ENCODE measurements at places on chromosomes 7 and 10.
A peak's percentile ranks its signal among the peaks of the same experiment; 100 is the strongest.

DNA sequence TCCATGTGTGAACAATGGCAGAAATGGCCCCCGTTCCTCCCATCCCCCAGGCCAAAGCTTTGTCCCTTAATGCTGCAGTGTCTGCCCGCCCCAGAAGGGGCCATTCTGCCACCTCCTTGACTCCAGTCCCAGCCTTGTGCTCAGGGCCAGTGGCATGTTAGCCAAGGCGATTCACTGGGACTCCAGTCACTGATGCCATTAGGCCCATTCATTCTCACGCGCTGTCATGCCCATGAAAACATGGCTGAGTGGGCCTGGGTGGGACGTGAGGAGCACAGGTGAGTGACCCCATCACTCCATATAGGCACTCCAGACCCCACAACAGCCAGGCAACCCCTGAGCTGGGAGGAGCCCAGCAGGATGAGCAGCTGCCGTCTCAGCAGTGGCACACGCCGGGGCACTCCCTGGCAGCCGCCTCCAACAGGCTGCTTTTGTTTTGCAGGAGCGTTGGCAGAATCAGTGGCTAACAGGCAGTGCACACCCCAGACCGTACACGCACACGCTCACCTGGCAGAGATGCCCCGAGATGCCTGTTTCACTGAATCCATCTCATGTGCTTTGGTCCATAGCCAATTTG lies 79.5 kb downstream of the TCERG1L start:
- no peak for DNase-seq

DNA sequence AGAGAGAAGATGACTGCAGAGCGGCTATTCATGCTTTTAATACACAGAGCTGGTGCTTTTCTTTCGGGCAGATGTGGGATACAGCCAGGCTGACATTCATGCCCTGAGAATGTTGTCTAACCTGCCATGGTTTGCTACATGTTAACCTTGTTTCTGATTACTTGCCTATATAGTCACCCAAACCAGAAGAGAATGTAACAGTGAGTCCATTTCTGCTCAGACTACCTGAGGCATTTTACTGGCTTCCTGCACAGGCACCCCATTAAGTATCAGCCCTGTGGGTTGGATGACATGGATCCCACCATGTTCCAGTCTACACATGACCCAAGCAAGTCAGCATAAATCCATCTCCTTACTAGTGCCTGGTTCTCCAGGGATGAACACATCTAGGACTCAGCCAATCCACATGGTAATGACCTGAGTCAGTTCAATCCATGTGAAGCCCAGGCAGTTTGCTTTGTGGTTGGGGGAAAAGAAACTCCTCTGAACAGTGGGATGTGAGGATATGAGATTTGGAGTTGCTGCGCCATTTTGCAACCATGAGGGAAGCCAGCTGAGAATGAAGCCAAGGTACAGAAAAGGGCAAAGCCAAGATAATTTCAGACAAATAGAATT lies 55.7 kb upstream of the MKX start:
- DNase-seq, result no peak

DNA sequence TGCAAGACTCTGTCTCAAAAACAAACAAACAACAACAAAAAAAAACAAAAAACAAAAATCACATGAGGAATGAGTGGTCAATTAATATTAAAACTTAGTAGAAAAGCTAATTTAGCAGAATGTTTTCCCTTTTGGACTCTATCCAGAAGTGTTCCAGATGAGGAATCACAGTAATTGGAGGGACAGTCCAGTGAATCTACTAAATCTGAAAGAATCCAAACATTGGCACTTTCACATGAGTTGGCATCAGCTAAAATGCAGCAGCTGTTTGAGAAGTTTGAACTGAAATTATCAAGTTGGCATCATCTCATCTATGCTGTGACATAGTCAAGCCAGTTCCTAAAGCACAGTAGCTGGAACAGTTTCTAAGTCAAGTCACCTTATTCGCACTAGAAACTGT lies 367.8 kb downstream of the PPP1R3A start:
- DNase-seq, result no peak

DNA sequence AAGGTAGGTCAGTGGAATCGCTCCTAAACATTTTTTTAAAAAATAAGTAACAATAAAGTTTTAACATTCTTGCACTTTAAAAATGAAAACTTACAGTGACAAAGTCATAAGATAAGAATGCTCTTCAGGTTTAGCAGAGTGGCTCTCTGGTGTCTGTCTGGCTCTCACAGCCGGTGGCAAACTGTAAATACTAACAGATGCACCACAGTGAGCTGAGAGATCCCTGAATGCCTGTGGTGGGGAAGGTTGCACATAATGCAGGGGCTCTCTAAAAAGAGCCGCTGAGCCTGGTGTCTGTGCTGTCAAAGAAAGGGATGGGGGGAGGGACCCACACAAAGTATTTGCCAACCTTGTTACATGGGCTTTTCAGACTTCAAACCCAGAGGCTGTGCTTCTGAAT lies 498.3 kb downstream of the CCSER2 start:
- DNase-seq, result no peak

DNA sequence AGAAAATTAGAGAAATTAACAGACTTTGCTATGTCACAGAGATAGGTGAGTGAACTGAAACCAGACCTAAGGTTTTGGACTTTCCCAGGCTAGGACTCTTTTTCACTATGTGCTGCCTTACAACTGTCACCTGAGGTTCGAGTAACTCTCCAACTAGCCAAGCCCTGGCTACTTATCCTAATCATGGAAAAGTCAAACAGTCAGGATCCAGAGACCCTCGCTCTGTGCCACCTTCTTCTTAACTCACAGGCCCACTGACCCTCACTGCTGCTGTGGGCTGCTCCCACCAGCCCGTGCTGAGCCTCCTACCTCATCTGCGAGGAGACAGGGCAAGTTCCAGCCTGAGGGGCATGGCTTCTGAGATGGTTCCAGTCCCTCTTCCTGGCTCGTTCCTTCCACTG lies 211.4 kb upstream of the KLF14 start:
- DNase-seq, result no peak

- DNase-seq, result peak; percentile 62
These were observed 44.1 kb upstream of the CDK6 start for GRCh38 chr7:92880212-92881090.

DNA sequence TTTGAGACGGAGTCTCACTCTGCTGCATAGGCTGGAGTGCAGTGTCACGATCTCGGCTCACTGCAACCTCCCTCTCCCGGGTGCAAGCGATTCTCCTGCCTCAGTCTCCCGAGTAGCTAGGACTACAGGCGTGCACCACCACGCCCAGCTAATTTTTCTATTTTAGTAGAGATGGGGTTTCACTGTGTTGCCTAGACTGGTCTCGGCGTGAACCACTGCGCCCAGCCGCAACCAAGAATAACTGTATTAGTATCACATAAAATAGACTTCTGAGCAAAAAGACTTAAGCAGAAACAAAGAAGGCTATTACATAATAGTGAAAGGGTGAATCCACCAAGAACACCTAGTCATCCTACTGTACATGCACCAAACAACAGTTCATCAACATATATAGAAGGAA lies 67.6 kb upstream of the TFEC start:
- DNase-seq, result no peak

- no peak for DNase-seq
These were observed 123.0 kb downstream of the CXCL12 start for GRCh38 chr10:44261710-44262455.

DNA sequence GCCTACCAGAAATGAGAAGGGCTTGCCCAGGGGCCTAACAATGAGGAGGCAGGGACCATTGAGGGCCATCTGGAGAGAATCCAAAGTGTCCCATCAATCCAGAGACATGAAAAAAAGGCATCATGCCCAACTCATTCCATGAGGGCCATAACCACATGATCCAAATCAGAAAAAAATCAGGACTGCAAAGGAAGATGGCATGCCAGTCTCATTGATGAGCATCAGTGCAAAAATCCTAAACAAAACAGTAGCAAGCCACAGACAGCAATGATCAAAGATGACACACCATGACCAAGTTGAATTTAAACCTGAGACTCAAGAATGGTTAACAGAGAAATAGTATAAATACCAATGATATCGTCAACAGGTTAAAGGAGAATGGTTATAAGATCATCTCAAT lies 7.0 kb upstream of the CYP3A4 start:
- DNase-seq, result no peak

DNA sequence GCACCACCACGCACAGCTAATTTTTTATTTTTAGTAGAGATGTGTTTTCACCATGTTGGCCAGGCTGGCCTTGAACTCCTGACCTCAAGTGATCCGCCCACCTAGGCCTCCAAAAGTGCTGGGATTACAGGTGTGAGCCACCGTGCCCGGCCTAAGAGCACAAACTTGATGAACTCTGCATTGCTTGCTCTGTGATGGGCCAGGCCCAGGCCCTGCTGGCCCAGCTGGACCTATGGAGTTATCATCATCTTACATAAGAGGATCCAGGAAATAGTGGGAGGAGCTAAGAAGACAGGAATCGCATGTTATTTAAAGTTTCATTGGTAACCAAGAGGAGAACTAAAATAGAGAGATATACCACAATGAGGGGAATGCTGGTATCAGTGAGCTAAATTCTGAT lies 86.9 kb downstream of the DAGLB start:
- peak; percentile 18 for DNase-seq

DNA sequence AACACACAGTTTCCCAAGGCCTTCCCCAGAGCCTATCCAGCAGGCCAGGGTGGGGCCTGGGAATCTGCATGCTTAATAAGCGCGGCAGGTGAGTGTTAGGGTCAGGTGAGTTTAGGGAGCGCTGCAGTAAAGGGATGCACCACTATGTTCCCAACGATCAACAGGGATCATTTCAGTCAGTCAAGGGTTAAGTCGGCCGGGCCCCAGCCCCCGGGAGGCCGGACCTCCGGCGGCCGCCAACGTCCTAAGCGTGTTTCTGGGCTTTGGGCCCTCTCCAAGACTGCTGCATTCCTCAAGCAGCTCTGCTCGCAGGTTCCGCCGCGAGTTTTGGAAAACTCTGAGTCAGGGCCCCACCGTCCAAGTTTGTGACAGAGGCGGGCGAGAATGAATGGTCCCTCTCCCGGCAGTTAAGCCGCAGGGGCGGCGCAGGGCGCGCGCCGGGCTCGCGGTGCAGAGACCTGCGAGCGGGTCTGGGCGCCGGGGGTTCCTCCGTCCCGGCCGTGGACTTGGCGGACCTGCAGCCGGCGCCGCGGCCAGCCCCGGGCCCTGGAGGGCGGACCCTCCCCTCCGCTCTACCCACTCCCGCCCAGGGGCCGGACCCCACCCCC lies 81.6 kb downstream of the ARHGAP22 start:
- no peak for DNase-seq

GRCh38 chr7:139860090-139860775 lies 31.2 kb downstream of the TBXAS1 start:
- peak; percentile 68 for DNase-seq

Data from pons (tissue), 1 donor.